Daoy (cell line): ENCODE measurements at places on chromosomes 1 and 21.

DNA sequence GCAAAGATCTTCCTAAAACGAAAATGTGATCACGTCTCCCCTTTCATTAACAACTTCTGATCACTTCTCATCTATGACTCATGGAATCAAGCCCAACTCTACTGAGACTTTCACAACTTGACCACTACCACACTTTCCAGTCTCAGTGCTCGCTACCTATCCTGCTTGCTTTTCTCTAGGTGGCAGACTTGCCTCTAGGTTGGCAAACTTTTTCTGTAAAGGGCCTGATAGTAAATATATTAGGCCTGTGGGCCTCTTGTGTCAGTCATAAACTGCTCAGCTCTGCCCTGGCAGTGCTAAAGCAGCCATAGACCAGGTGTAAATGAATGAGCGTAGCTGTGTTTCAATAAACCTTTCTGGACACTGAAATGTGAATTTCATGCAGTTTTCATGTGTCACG is 21.5 kb upstream of the HMGB4 start:
- DNase-seq: no peak

DNA sequence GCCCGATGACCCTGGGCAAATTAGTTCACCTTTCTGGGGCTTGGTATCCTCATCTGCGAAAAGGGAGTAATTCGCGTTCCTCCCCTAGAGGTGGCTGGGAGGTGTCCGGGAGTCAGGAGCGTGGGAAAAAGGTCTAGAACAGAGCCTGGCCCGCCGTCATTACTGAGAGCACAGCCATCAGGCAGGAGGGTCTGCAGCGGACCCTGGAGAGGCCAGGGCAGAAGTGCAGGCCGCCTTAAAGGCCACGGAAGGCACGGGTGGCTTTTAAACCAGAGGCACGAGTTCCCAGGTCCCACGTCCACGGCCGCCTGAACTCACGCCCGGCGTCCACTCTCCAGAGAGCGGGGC is 850 bp downstream of the PANK4 start:
- DNase-seq: no peak

GRCh38 chr1:28374297-28374696 is 4.8 kb downstream of the PHACTR4 start:
- DNase-seq: no peak

DNA sequence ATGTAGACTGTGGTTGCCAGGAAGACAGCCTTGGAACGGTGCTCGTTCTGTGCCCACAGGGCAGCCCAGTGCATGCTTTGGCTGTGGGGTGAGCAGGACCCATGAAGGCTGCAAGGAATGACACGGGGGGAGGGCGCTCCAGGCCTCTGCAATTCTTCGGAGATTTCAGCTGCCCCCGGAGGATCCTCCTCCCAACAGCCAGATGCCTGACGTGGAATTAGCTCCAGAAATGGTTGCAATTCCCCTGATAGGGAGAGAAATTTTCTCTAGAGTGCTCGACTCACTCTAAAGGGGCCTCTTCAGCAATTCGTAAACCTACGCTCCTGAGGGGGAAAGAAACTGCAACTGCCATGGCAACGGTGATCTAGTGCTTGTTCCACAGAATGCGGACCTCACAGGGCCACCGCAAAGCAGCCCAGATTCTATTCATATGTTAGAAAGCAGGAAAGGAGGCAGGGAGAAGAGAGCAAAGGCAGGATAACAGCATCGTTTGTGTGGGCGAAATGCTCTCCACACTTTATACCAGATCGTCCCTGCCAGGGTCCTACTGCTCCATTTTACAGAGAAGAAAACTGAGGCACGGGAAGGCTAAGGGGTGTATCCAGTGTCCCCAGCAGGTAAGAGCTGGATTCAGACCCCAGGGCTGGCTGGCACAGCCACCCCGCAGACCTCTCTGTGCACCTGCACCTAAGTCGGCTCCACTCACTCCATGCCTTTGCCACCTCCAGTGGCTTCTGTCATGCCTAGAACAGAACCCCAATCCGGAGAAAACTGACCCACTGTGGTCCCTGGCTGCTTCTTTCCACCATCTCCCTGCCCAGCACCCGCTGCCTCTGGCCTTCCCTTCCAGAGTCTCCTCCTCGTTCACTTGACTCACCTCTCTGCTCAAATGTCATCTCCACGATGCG is 11.9 kb upstream of the PDE9A start:
- DNase-seq: no peak

DNA sequence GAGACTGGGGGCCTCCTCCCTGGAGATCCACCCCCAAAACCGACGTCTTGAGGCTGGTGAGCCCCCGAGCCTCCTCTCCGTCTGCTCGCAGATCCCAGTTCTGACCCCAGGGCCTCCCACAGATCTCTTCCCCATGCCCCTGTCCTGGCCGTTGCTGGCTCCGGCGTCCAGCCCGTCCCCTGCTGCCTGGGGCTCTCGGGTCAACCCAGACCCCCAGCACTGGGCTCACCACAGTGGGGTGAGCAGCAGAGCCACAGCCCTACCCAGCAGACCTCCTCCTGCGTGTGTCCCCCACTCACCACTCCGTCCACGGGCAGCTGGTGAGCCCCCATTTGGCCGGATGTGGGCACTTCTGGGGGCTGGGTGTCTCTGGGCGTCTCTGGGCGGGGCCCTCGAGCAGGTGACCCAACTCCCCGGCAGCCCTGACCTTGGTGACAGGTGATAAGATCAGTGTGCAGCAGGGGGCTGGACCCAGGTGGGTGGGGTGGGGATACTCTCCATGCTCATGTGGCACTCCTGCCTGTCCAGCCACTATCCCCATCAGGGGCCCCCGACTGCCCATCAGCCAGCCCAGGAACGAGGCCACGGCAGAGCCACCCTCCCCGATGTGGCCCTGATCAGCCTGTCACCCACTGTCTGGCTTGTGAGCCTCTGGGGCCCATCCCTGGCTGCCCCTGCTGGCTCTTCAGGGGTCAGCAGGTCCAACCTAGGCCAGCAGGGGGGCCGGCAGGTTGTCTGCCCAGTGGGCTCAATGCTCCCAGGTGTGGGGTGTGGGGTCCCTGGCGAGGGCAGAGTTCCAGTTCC is 709 bp downstream of the TNFRSF14 start:
- DNase-seq: peak; percentile 35

DNA sequence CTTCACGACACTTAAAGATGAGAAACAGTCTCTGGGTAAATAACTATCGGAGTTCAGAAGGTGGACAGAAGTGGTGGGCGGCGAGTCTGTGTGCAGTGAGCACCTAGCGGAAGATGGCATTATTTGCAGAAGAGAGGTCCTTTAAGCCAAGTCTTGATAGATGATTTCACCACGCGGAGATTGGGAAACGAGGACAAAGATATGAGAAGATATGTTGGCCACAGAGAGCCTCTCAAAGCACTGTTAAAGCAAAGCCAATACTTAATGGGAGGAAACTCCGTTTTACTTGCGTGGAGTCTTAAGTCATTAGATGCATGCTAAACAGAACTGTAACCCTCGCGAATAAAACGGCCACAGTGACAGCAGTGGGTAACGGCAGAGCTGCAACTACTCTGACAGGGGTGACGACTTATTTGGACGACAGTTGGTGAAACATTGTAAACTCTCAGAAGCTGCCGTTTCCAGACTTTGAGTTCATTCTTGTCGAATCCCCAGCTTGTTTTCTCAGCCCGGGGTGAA is 577 bp upstream of the CEP350 start:
- DNase-seq: peak; percentile 38

- peak; percentile 60 for DNase-seq
Measured at GRCh38 chr1:117652421-117652820, 46.6 kb downstream of the TENT5C start.

GRCh38 chr1:235108185-235108593 is 20.4 kb downstream of the TOMM20 start:
- no peak for DNase-seq

DNA sequence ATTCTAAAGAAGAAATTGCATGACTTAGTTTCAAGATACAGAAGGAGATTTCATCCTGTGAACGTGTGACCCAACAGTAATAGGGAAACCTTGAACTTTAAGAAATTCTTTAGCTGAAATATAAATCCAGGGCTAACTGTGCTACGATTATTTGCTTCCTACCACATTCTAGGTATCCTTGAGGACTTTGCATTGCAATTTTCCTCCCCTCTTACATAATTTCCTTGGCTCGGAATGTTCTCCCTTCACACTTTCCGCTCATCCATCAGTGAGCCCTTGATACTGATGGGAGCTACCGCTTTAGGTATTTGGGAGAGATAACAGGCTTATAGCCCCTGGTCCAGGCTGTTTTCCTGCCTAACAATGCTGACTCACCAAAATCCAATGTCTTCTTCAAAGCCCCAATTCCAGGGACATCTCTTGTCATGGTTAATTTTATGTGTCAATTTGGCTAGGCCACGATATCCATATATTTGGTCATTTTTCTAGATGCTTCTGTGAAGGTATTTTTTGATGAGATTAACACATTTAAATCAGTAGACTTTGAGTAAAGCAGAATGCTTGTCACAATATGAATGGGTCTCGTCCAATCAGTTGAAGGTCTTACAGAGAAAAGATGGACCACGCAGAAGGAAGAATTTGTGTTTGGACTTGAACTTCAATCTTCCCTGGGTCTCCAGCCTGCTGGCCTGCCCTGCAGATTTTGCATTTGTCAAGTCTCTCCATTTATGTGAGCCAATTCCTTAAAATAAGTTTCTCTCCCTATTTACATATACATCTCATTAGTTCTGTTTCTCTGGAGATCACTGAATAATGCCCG is 121.2 kb downstream of the PTPN14 start:
- no peak for DNase-seq

- DNase-seq: no peak
Measured at GRCh38 chr1:104987210-104987609, 1237.5 kb downstream of the AMY1C start.

DNA sequence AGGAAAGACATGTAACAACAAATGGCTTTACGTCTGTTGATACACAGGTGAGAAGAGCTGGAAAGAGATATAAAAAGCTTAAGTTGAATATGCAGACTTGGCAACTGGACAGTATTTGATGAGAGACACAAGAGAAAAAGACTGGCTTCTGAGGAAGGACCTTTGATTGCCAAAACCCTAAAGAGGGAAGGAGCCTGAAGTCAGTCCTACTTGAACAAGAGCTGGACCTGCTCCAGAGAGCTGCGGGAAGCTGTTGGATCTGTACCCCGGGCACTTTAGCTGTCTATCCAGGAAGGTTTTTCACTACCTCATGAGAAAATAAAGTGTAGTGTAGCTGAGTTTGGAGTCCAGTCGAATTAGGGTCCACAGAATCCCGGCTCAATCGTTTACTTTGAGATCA is 25.3 kb upstream of the LRRC8B start:
- no peak for DNase-seq
